ENCODE measurements at places on chromosomes 4 and X.

- DNase-seq = peak; percentile 87
Observed at GRCh38 chr4:1351854-1352566, 5.0 kb downstream of the UVSSA start.

DNA sequence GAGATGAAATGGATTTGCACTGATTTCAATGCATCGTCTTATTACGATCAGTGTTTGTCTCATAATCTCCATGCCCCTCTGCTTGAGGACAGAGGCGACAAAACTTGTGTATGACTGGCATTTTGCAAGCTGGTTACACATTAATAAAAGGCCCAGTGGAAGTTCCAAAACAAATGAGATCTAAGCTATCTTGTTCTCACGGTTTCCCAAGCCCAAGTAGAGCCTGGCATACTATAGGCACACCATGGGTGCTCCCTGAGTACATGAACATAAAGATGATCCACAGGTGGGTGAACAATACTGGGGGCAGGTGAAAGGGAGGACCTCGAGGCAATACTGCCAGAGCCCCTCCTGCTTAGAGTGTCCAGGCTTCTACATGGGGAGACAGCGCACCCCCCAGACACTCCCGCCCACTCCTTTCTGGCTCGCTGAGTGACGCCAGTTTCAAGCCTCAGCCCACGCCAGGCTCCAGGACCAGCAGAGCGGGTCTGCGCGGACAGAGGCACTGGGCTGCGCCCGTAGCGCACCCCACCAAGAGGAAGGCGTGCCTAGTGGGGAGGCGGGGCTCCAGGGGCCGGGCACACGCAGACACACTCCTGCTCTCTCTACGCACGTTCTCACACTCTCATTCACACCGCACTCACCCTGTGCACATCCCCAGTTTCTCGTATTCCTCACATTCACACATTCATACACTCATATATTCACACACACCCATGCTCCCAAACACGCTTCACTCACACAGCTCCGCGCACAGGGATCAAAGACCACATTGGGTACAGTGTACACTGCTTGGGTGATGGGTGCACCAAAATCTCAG is 8.9 kb upstream of the GSX2 start:
- no peak for DNase-seq

DNA sequence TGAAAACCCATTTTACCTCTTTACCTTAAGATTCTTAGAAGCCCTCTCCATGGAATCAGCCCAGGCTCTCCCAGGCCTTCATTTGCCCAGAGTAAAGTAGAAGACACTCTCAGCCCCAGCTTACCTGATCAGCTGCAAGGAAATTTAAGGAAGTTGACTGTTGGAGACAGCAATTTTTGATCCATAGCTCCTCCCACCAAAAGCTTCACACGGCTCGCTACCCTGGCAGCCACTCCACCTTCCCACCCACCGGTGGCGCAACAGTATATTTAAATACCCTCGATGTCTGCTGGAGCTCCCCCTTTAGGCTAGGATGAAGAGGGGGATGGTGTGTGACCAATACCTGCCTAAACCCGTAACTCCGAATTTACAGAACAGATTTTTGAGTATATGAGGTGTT is 75.4 kb downstream of the MBNL3 start:
- no peak for DNase-seq

DNA sequence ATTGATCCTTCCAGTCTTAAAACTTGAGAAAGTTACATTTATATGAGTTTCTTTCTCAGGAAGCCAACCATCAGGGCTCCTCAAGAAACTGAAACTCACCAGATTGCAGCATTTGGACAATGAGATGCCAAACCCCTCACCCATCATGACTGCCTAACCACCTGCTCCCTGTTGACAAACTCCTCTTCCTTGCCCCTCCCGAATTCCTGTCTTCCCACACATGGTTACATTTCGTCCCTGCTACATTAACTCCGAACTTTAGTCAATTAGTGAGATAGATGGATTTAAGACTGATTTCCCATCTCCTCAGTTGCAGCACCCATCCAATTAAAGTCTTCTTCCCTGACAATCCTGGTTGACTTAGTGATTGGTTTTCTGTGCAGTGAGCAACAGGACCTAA is 118.7 kb downstream of the ZNF330 start:
- DNase-seq = no peak

DNA sequence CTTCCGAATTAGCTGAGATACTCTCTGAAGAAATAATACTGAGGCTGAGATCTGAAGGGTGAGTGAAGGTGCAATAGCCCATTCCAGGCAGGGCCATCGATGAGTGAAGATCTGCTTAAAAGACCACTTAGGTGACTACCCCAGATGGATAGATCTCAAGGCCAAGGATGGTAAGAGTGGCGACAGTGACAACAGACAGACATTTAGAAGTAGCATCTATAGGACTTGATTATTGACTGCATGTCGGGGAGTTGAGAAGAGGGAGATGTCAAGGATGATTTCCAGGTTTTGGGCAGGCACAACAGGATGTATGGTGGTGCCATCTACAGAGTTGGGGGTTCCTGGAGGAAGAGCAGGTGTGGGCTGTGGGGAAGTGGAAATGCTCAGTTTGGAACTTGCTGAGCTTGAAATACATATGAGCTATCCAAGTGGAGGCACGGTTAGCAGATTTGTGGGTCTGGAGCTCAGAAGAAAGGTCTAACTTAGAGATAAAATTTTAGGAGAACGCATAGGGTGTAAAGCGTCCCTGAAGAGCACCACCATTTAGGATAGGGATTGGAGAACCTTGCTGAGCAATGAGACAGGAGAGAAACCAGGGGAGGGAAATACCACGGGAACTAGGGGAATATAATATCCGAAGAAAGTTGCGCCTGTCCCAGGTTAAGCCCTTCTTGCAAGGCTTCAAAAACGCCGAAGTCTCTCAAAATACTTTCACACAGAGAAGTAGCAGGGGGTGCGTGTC is 688 bp downstream of the UFSP2 start:
- DNase-seq = no peak

GRCh38 chr4:151218343-151218742 is 58.6 kb upstream of the PRSS48 start:
- no peak for DNase-seq

- DNase-seq = no peak
Observed at GRCh38 chrX:151458824-151459223, 61.8 kb downstream of the VMA21 start.

DNA sequence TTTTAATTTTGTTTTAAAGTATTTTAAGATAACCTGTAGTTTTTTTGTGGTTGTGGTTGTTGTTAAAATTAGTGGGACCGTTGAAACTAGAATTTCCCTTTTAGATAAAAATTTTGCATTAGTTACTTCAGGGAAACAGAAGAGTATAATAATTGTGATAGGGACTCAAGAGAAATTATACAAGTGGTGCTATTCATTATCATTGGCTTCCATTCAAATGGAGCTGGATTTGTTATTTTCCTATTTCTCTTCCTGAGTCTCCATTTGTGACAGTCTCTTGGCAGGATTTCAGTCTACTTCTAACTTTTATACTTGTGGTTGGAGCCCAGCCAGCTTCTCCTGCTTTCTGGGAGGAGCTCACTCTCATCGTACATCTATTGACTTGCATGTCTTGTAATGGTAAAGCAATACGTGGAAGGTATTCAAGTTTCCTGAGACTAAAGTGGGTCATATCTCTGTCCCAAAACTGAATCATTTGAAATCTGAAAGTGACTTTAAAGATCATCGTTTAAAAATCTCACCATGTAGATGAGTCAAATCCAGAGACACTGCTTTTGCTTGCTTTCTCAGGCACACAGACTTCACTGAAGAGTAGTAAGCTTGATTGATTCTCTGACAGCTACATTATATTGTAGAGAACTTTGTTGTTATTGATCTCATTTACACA is 155.8 kb downstream of the RPA4 start:
- peak; percentile 21 for DNase-seq

- no peak for DNase-seq
Observed at GRCh38 chrX:84363051-84363450, 139.2 kb downstream of the HDX start.

DNA sequence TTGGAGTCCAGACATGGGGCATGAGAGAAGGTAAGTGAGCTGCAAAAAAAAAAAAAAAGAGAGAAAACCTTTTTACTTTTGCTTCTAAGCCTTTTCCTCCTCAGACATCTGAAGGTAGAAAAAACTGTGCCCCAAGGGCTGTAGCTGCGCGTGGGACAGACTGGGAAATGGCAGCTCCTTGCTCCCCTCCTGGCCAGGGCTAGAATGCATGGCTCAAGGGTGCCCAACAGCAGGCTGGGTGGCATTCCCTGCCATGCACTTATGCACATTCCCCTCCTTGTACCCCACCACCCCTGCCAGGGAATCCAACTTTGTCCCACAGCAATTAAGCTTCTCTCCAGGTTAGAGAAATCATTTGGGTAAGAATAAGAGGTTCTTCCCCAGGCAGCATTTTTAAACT is 421.2 kb downstream of the TRAM1L1 start:
- no peak for DNase-seq

DNA sequence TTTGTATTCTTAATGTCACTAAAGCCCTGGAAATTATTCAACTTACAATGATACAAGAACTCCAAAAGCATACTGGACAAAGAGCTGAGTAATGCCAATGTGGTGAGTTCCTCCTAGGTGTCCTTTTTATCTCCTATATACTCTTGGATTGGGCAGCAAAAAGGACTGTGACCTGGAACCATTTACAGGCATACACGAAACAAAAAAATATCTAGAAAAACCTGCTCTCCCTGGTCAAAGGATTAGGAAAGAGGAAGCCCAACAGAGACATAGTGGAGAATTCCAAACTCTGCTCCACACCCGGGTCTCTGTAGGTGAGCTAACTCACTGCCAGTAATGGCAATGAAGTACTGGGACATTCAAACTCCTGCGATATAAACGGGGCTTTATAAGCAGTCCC is 25.3 kb downstream of the SULT1B1 start:
- no peak for DNase-seq

DNA sequence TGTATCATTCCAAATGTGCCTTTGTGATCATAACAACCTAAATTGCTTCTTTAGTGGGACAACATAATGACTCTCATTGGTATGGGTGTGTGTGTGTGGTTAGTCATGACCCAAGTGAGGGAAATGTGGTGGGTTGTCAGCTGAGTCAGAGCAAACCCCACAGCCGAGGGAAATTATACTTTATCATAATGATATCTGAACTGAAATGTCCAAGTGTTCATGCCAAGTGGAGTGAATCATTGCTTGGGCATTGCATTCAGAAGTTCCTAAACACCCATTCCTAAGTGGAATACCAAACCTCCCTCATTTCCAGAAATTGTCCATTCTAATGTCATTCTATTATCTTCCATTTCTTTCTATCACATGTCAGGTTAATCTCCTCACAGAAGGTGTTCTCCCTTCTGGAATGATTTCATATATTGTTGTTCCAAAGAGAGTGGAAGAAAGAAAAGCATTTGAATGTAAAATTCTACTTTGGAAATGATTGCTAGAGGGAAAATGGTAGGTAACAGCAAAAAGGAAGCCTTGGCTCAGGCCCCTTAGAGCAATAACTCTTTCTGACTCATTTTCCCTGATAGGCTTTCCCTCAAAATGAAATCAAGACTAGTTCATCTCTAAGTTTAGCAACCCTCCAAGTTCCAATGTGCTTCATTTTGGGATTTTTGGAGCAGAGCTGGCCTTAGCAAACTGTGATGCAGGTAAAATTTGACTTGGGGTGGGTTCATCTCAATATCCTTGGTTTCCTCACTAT is 230.7 kb upstream of the KCNIP4 start:
- DNase-seq = no peak

DNA sequence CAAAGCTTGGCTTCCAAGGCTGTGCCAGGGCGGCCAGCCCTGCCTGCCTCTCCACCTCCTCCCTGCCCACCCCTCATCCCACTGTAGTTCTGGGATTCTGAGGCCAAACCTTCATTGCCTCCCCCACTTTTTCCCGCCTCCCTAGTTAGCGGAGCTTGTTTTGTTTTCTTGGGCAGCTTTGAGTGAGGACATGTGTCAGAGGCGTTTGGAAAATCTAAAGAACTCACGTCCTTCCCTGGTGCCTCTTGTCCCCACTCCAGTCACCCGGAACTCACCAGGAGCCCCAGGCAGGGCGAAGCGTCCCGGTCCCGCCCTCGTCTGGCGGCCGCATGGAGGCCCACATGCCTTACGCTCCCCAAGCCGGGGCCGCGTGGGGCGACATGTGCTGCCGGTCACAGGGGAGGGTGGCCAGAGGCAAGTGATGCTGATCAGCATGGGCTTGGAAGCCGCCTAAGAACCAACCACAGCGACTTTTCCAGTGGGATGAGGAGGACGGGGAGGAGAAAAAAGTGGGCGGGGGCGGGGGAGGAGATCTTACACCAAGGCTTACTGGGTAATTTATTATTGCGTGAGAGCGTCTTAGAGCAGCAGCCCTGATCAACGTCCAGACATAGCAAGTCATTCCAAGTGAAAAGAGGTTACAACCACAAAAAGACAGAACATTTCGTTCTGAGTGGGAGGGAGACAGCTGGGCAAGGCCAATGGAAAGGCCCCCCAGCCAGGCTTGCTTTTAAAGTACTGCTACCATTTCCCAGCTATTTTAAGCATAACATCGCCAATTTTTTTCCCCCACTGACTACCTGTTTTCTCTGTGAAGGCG is 48.5 kb downstream of the PRPS1 start:
- peak; percentile 90 for DNase-seq

DNA sequence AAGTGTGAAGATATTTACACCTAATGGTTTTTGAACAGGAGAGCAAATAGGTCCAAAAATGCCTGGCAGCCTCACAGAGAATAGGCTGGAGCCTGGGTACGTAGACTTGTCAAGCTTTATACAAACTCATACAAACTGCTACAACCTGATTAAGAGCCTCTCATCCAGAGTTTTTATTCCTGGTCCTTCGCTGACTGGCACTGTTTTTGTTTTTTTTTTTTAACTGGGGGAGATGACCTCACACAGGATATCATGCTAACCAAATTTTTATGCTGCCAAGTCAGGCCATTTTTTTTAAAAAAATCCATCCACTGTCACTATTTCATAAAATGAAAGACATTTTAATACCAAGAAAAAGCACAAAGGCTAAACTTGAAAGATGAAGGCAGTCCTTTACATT is 1.9 kb downstream of the FAM114A1 start:
- DNase-seq = no peak

DNA sequence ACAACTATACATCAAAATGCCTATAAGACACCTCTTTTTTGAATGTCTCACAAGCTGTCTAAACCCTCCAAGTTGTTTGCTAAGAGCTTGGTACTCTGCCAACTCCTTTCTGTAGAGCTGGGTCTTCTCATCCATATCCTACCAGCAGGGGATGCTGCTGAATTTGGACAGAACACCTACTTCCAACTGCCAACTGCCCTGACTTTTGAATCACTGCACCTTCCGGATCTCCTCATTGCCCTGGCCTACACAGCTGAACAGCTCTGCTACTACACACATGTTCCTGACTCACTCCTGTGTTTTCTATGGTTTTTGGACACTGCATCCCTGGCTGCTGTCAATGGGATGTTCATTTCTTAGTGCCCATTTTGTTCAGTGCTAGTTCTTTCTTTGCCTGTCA is 18.7 kb downstream of the FAM184B start:
- no peak for DNase-seq

- no peak for DNase-seq
Observed at GRCh38 chr4:185811509-185812364, at the start of gene SORBS2. Gene SORBS2 (minus strand): TSS chr4:185812194. CDS start chr4:185690571, 121,623 bp downstream.

All from tibial artery (tissue), 4 donors.